A549 treated with ZK216348 at 1 μM for 4 hours (cell line): ENCODE measurements at places on chromosomes 11 and 22. TPM values are rescaled to one million over a fixed set of nuclear protein-coding genes. Genes with fewer than 3 reads are reported as not detected.

C22orf31 gene
- total RNA-seq = not detected in 5 replicates

PDGFB gene
- total RNA-seq = 3.5 to 4.0 TPM (median 3.7 TPM) in 5 replicates

CACNA1I gene
- total RNA-seq = 0.02 to 0.06 TPM (median 0.03 TPM) in 4 of 5 replicates, not detected in the other

ASCC2 gene
- total RNA-seq = 22.6 to 32.4 TPM (median 28.5 TPM) in 5 replicates

APLNR gene
- not detected in 5 replicates for total RNA-seq

FAT3 gene
- total RNA-seq = 0.27 to 0.67 TPM (median 0.49 TPM) in 5 replicates

PPFIA1 gene
- total RNA-seq = 23.5 to 32.1 TPM (median 31.2 TPM) in 5 replicates

LARGE2 gene
- total RNA-seq = 0.95 to 3.7 TPM (median 3.1 TPM) in 5 replicates

CSF2RB gene
- total RNA-seq = not detected in 5 replicates
